Endothelial cell of umbilical vein (primary cell): ENCODE measurements at places on chromosomes 3 and 15. TPM values are rescaled to one million over a fixed set of nuclear protein-coding genes. Genes with fewer than 3 reads are reported as not detected.
A peak's percentile ranks its signal among the peaks of the same experiment; 100 is the strongest.

DNA sequence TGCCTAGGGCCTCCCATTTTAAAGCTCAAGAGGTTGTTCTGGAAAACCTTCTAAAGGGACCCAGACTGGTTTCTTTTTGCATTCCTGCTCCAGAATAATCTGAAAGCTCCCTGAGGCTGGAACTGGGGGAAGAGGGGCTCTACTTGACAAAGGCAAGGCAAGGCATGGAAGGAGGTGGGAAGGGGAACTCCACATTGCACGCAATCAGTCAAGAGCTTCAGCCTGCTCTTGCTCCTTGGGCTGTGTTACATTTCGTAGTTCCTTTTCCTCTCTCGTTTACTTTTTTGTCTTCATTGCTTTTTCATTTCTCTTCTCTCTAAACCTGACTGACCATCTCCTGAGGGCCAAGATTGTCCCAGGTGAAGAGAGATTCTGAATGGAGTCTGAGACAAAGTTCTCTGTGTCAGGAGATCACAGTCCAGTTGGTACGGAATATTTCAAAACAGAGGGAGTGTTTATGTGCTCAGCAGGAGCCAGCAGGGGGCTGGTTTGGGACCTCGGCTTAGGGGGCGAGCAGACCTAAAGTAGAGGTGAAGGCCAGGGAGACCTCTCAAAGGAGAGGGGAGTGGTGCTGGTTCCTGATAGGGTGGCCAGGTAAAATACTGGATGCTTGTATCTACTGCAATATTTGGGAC, 6.0 kb upstream of the KCTD6 start:
- H3K27me3 ChIP-seq, result peaks cover 10% of the 10 kb centered on the region
- peaks cover 4% of the 10 kb centered on the region for H3K4me1 ChIP-seq
- no peak overlapping the region for H3K27ac ChIP-seq
- no peaks in the 10 kb centered on the region for H3K36me3 ChIP-seq
- H3K4me3 ChIP-seq, result no peak overlapping the region

GRCh38 chr3:64686446-64686908, 1.3 kb downstream of the ADAMTS9 start:
- H3K27ac ChIP-seq, result peak overlapping the region; percentile 84
- H3K4me1 ChIP-seq, result peaks cover 21% of the 10 kb centered on the region
- H3K4me3 ChIP-seq, result peak overlapping the region; percentile 89
- no peaks in the 10 kb centered on the region for H3K27me3 ChIP-seq
- DNase-seq, result peak; percentile 77
- no peaks in the 10 kb centered on the region for H3K36me3 ChIP-seq

GRCh38 chr3:161423911-161424522, 52.7 kb upstream of the SPTSSB start:
- no peak overlapping the region for H3K4me3 ChIP-seq
- DNase-seq, result peak; percentile 44
- peaks cover 5% of the 10 kb centered on the region for H3K4me1 ChIP-seq
- no peak overlapping the region for H3K27ac ChIP-seq
- no peaks in the 10 kb centered on the region for H3K36me3 ChIP-seq
- H3K27me3 ChIP-seq, result peaks cover 1% of the 10 kb centered on the region

DNA sequence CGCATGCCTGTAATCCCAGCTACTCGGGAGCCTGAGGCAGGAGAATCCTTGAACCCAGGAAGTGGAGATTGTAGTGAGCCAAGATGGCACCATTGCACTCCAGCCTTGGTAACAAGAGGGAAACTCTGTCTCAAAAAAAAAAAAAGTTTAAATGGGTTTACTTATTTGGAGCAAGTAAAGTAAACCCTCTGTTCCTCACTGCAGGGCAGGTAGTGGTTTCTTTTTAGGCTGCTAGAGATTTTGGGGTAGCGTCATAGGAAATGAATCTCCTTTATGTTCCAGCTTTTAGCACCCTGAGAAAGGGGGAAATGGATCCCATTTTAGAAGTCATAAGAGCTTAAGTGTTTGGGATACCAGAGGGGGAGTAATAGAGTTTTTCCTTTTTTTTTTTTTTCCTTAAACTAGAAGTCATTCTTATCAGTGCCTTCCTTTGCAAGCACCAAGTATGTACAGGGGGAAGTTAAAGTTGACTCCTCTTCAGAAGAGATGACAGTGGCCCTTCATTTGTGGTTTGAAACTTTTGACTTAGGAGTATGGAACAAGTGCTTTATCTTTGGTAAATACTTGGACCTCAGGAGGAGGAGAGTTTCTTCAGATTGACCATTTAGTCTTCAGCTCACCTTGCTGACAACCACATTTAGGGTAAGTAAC, 8.0 kb downstream of the PXK start:
- no peak overlapping the region for H3K4me3 ChIP-seq
- H3K27me3 ChIP-seq, result no peaks in the 10 kb centered on the region
- H3K4me1 ChIP-seq, result no peaks in the 10 kb centered on the region
- no peak for DNase-seq
- no peaks in the 10 kb centered on the region for H3K36me3 ChIP-seq

GRCh38 chr3:17238023-17238422, 353.3 kb downstream of the PLCL2 start:
- DNase-seq, result no peak
- H3K27me3 ChIP-seq, result no peaks in the 10 kb centered on the region
- no peaks in the 10 kb centered on the region for H3K36me3 ChIP-seq
- H3K27ac ChIP-seq, result no peak overlapping the region

KLHL6 gene
- 5.1 and 5.7 TPM in 2 replicates for polyA plus RNA-seq

IQCF5 gene
- not detected in 2 replicates for polyA plus RNA-seq

PGBD4 gene
- polyA plus RNA-seq, result 0.39 and 0.41 TPM in 2 replicates

ADGRG7 gene
- not detected in 2 replicates for polyA plus RNA-seq
